ENCODE measurements at places on chromosomes 12 and 14.

- DNase-seq = no peak
Measured at GRCh38 chr12:65938807-65939206, 114.5 kb downstream of the HMGA2 start.

- DNase-seq = no peak
Measured at GRCh38 chr14:92103363-92103989, 2.9 kb downstream of the ATXN3 start.

GRCh38 chr12:69120354-69120753 lies 119.0 kb upstream of the CPSF6 start:
- no peak for DNase-seq

DNA sequence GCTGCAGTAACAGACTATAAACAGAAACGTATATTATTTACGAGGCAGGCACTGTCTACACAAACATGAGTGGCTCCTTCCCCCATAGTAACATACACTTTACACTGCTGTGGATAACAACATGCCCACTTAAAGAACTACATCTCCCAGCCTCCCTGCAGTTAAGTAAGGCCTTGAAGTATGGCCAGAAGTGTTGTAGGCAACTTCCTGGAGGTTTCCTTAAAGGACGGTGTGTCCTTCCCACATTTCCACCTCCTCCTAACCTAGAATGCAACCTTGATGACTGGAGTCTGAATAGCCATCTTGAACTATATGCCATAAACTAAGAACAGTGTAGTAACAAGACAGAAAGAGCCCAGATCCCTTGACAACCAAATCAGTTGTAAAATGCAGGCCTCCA lies 20.3 kb downstream of the MED13L start:
- DNase-seq = no peak

DNA sequence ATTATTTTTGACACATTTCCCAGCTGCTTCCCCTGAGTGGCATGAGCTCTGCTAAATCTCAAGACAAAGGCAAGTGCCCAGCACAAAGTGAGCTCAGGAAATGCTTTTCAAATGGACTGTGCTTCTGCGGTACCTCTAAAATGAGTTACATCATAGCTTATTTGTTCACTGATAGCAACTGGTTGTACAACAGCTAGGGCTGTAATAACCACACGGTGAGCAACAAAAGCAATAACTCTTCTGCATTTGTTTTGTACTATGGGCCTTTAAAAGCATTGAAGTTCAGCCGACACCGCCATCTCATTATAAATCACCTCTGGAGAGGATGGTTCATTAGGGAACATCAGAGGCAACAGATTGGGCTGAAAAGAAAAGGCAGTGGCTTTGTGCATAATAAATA lies 475.0 kb downstream of the GLT1D1 start:
- DNase-seq = no peak
